ENCODE measurements at places on chromosomes 16 and 17.

- no peak for DNase-seq
These were observed 97.0 kb upstream of the FA2H start for GRCh38 chr16:74871608-74872007.

DNA sequence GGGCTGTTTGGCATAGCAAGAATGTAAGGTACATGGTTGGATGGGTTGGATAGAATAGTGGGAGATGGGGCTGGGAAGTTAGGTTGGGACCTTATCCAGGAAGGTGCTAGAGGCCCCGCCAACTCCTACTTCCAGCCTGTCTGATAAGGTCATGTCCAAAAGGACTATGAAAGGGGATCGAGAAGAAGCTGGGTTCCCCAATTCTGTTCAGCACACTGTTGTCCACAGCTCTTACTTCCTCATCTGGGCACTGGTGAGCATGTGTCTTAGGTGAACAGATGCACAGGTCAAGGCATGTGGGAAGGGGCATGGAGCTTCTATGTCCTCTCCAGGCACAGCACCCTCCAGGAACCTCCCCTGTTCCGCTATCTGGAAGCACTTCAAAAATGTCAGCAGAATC, 5.6 kb upstream of the ULK2 start:
- no peak for DNase-seq

- no peak for DNase-seq
These were observed 2.3 kb downstream of the GALK1 start for GRCh38 chr17:75762513-75763268.

- no peak for DNase-seq
These were observed 42.6 kb downstream of the CYTH1 start for GRCh38 chr17:78739331-78739931.

- no peak for DNase-seq
These were observed 6.1 kb downstream of the TBX21 start for GRCh38 chr17:47739150-47739549.

DNA sequence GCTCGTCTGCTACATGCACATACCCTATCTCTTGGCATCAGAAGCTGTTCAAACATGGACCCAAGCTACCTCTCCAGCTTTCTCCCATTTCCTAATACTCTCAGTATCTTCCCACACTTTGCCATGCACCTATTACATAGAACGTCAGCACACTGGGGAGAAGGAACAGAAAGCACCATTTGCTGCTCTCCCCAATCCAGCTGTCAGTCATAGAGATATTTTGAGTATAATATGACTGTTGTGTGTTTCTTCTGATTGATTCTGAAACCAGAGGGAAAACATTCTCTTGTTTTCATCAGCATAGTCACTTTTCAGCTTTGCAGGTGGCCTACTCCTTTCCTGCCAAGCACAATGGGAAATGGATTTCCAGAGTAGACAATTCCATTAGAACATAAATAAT, 107.1 kb downstream of the ADAMTS18 start:
- no peak for DNase-seq

DNA sequence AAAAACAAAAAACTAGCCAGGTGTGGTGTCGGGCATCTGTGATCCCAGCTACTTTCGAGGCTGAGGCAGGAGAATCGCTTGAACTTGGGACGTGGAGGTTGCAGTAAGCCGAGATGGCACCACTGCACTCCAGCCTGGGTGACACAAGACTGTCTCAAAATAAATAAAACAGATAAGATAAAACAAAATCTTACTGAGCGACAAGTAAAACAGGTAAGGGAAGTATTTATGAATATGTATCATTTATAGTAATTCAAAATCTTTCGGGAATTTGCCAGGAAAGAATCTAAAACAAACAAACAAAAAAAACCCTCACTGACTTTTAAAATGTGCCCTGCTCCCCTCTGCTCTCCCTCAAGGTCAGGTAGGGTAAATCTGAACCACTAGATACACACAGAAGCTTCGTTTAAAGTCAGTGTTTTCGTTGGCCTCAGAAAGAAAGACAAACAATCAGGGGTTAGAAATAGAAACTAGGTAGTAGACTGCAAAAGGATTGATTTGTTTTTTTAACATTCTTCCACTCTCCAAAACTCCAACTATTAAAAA, 2.1 kb downstream of the PRPSAP1 start:
- no peak for DNase-seq

DNA sequence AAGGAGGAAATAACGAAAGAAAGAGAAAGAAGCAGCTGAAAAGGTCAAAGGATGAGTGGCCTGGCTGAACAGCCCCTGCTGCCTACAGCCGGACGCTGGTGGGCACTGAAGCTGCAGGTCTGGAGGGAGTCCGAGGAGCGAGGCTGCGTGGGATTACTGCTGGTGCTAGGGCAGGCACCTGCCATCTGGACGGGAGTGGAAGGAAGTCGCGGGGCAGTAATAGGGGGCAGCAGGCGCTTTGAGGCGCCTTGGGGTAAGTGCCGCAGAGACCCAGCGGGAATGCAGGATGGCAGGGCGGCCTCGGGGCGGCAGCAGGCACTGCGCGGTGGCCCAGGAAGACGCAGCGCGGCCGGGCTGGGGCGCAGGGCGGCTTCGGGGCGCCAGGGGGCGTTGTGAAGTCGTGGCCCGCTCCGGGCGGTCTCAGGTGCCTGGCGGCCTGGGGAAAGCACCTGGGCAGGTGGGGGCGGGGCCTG, 303 bp upstream of the SCNN1G start:
- DNase-seq: peak; percentile 85

DNA sequence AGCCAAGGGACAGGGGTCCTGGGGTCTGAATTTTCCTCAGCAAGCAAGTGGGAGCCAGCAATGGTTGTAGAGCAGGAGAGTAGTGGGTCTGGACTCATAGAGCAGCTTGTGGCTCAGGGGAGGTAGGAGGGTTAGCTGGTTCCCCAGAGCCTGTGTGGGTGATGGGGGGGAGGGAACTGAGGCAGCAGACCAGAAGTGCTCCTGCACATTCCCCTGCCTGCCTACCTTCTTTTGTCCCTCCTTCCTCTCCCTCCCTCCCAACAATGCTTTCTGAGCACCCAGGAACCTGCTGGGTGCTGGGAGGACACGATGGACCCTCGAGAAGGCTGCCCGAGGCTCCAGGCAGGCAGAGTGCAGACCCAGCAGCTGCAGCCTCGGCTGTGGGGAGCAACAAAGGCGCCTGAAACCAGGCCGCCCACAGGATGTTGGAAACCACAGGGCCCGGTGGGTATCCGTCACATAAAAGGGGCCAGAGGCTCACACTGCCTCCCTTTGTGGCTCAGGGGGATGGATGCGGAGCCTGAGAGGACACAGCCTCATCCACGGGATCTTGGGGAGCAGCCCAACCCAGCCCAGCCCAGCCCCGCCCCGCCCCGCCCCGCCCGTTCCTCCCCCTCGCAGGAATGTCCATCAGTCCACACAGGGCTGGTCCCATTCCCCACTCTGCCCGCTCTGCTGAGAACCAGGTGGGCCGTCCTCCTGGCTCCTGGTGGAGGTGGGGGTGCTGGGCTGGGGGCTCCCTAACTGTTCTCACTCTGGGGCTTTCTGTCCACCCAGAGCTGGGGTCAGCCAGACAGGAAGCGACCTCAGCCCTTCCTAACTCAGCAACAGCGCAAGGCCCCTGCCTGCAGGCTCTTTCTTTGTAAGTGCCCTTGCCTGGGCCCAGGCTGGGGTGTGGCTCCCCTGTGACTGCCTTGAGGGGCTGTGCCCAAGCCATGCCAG, 1.7 kb upstream of the NLRC3 start:
- DNase-seq: no peak

DNA sequence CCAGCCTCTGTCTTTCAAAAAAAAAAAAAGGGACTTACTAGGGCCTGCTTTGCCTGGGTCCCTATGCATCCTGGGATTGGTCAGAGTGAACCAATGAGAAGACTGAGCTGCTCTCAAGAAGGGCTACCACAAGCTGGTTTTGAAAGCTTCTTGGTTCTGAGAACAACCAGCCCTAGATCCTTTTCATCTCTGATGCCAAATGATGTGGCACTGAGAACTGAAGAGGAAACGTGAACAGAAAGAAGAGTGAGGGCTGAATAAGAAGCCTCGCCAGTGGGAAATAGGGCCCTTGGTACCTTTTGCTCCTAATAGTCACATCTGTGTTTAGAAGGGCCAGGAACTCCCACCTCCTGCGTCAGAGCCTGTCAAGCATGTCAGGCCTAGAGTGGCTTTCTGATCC, 10.7 kb downstream of the TACO1 start:
- DNase-seq: no peak

DNA sequence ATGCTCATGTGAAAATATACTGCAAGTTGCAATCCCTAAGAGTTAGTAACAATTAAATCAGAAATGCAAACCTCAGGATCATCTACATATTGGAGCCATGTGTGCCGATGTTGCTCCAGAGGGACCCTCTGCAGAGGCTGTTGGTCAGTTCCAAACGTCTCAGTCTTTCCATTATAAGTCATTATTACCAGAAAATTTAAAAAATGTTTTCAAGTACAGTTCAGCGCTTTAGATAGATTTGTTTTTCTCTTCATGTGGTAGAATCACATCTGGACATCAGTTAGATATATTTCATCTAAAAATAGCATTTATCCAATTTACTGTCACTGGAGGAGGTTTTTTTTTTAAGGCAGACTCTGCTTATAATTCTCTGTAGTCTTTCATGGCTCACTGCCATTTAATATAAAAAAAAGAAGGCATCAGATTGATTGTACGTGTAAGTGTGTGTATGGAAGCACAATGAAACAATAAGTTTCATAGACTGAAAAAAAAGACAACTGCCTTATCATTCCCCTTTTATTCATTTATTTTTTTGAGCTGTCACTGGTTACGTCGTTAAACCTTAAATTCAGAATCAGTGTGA, 46.1 kb upstream of the MARCHF10 start:
- peak; percentile 53 for DNase-seq

DNA sequence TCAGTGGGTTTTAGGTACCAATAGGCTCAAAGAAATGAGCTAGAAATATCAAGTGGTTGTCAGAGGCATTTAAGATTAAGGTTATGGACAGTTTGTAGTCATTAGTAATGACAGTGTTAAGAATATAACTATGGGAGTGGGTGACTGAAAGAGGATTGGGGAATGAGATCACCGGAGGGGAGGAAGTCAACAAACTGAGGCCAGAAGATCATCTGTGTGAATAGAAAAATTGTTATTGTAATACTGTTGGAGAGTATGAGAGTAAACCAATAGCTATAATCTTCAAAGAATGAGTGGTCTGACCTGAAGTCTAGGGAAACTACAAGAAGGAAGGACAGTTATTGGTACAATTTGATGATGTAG, 197.1 kb downstream of the TANC2 start:
- DNase-seq: no peak

DNA sequence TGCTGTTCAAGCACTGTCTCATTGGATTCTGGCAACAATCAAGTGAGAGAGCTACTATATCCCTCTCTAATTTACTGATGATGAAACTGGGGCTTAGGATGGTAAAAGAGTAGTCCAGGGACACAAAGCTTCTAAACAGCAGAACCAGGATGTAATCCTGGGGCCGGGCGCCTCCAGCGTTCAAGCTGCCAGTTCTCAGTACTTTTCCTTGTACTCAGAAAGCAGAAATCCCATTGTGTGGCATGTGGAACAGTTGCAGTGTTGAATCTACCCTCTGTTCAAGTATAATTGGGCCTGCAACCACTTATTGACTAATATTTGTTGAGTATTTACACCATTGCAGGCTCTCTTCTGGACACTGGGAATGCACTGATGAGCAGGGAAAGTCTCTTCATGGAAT, 14.5 kb upstream of the CDH13 start:
- no peak for DNase-seq

DNA sequence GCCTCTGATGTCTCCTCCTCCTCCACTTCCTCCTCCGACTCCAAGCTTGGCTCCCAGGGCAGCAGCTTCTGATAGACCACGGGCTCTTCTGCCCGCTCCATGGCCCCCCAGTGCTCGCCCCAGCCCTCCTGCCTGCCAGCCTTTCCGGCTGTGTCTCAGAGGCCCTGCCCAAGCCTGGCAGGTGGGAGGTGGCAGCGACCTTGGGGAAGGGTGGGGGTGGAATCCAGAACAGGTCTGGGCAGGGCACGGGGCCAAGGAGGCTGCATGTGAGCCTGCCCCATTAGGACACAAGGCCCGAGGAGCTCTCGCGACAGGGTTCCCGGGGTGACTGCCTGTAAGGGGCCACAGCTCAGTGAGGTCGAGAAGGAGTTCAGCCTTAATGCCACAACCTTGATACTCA, at the start of gene GGT6:
GGT6 (minus strand) TSS at position 157 of the 400 bp plus-strand sequence; CDS start at position 101, 56 bp downstream.
- DNase-seq: no peak

DNA sequence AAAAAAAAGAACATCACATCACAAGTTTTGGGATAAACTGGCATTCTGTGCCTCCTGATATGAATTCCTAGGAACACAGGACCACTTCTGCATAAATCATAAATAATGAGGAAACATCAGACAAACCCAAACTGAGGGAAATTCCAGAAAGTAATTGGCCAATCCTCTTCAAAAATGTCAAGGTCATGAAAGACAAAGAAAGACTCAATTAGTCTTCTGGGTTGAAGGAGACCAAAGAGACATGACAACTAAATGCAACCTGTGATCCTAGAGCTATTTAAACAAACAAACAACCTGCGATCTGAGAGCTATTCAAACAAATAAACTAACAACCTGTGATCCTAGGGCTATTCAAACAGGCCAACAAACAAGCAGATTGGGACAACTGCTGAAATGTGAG, 144.3 kb downstream of the VPS53 start:
- no peak for DNase-seq

- DNase-seq: no peak
These were observed 5.4 kb upstream of the MPP2 start for GRCh38 chr17:43912635-43913304.

GRCh38 chr16:75306099-75306762, 54.8 kb upstream of the BCAR1 start:
- no peak for DNase-seq

DNA sequence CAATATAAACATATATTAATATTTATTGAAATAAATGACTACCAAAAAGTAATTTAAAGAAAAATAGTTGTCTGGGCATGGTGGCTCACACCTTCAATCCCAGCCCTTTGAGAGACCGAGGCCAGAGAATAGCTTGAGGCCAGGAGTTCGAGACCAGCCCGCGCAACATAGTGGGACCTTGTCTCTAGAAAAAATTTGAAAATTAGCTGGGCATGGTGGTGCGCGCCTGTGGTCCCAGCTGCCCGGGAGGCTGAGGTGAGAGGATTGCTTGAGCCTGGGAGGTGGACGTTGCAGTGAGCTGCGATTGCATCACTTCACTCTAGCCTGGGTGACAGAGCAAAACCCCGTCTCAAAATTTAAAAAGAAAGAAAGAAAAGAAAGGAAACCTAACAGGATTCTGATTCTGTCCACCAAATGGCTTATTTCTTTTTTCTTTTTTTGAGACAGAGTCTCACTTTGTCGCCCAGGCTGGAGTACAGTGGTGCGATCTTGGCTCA, 3.4 kb upstream of the BPTF start:
- no peak for DNase-seq

DNA sequence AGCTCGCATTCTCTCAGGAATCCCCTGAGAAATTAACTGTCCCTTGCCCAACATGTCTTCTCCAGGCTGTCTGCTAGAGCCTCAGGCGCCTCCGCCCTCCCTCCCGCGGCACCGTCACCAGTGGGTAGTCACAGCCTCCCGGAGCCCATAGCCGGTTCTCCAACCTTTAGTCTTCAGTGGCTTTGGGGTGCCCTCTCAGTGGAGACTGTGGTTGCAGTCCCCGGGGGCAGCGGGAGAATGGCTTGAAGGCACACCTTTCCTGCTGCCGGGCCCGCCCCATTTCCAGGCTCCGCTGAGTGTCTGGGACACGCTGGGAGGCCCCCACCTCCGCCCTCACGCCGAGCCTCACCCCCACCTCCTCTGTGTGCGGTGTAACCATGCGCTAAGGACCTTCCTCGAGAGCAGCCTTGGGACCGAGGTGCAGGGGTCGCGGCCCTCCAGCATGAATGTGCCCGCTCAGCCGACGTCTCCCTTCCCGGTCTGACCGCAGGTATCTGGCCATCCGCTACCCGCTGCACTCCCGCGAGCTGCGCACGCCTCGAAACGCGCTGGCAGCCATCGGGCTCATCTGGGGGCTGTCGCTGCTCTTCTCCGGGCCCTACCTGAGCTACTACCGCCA, 1.7 kb downstream of the GALR2 start:
- DNase-seq: no peak
